ENCODE measurements at places on chromosomes 13 and 19.

GRCh38 chr13:45861322-45861721 lies 9.8 kb upstream of the SIAH3 start:
- DNase-seq = peak; percentile 73

DNA sequence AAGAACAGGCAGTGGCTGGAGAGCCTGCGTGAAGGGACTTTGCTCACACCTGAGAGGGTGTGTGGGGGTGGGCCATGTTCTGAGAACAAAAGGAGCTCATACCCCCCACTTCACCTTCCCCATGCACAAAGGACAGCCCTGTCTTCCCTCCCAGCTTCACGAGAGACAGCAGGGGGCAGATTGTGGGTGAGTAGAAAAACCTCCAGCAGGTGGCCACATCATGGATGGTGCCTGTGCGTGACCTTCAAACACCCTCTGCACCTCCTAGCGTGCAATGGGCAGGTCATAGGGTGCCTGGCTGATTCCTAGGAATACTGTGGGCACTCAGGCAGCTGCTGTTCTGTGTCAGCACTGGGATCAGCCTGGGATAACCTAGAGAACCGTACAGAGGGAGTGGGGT lies 36.3 kb upstream of the PSG9 start:
- DNase-seq = no peak

DNA sequence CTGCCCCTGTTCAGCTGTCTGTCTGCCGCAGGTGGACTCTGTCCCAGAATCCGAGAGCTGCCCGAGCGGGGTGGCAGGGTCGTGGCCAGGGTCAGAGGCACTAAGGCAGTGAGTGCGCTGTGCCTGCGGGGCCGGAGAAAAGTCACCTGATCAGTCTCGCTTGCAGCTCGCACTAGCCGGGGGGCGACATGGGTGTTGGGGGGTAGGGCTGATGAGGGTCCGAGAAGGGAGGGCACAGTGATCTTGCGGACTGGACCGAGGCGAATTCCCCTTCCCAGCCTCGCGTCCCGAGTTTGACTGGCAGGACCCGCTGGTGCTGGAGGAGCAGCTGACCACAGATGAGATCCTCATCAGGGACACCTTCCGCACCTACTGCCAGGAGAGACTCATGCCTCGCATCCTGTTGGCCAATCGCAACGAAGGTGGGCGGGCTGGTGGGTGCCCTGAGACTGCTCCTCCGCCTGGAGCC lies 627 bp downstream of the GCDH start:
- DNase-seq = no peak

DNA sequence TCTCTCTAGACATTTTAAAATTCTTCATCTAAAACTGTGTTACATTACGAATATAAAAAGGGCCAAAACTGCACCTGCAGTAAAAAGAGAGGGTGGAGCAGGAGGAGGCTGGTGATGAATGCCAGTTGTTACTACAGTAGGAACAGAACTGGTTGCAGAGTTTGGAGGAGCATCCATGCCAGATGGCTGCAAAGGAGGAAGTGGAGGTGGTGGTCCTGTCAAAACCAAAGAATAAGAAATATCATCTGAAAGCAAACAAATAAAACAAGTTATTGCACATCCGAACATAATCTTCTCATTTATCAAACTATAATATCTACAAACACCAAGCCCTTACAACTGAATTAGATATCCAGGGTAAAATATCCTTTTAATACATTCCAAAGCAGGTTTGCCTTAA lies 40.1 kb downstream of the RBM26 start:
- DNase-seq = no peak

GRCh38 chr13:33487575-33488243 lies 202.2 kb upstream of the STARD13 start:
- DNase-seq = peak; percentile 35

DNA sequence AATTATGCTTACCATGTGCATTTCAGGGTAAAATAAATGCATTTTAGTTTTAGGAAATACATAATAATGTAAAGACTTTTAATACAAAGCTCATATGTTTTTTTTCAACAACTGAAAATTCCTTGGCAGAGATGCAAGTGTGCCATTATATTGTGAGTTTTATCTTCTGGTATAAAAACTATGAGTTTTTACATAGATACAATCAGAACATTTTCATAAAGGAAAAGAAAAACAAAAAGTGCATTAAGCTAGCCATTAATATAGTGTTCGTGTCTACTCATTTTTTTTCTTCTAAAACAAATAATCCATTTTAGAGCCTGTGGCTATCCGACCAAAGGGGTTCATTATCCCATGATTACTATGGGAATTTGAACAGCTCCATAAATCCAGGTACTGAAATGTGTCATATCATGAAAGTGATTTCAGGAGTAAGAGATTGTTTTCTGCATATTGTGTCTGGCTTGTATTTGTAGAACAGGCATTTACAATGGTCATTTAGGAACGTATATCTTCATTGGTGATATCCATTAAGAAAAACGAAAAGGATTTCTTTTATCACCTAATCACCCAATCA lies 236.9 kb upstream of the SLC10A2 start:
- no peak for DNase-seq

DNA sequence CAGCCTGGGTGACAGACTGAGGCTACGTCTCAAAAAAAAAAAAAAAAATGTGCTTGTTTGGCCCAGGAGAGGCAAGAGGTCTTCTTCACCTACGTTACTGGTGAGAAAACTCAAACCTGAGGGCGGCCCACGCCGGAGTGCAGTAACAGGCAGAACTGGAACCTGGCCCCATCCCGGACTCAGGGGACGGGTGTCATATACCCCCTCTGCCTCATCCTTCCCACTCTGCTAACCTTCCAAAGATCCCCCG lies 414 bp upstream of the ADAT3 start:
- no peak for DNase-seq

DNA sequence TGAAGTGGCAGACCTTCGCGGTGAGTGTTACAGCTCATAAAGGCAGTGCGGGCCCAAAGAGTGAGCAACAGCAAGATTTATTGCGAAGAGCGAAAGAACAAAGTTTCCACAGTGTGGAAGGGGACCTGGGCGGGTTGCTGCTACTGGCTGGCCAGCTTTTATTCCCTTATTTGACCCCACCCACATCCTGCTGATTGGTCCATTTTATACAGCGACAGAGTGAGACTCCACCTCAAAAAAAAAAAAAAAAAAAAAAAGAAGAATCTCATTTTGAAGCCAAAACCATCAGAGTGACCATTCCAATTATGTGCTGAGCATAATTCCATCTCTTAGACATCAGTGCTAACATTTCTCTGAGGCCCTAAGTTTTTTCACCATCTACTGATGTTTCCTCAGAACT lies 1.9 kb upstream of the ZNF552 start:
- no peak for DNase-seq

GRCh38 chr19:737591-738093 lies 13.3 kb upstream of the MISP start:
- DNase-seq = peak; percentile 31

GRCh38 chr19:55451965-55452748 lies 9.1 kb upstream of the SHISA7 start:
- DNase-seq = no peak

DNA sequence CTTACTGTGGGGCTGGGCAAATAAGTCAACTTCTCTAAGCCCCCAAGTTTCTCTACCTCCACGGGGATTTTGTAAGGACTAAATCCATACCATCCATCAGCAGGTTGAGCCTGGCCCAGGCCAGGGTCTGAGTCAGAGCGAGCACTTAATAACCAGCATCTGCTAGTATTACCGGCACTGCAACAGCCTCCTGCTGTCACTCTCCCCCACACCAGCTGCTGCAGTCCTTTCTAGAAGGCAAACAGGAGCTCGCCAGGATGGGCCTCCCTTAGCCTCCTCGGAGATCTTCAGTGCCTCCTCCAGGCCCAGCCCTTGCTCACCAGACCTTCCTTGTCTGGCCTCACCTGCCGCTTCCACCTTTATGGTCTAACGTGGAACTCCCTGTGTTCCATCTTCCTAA lies 3.2 kb downstream of the NAPA start:
- DNase-seq = no peak

DNA sequence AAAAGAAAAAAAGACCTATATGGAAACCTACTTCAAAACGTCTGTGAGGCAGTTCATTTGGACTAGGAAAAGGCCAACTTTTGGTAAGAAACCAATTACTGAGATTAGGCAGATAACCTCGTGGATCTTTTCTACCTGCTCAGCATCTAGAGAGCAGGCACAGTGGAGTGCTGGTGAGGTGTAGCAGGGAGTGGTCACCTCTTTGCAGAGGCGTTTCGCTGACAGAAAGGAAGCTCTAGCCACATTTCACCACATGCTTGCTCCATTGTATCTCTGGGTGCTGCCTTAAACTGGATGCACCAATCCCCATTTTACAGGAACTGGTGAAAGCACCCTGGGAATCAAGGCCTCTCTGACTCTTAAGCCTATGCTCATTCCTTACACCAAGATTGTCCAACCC lies 360.5 kb downstream of the LIG4 start:
- no peak for DNase-seq

DNA sequence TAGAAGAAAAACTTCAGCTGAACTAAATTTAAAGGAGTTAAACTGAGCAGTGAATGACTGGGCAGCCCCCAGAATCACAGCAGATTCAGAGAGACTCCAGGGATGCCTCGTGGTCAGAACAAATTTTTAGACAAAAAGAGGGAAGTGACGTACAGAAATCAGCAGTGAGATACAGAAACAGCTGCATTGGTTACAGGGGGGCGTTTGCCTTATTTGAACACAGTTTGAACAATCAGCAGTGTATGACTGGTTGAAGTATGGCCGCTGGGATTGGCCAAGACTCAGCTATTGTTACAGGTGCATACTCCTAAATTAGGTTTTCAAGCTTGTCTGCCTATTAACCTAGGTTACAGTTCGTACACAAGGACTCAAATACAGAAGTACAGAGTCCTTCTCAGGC lies 2.2 kb upstream of the SPRYD7 start:
- DNase-seq = no peak

- peak; percentile 97 for DNase-seq
These were observed 109.2 kb downstream of the OLFM4 start for GRCh38 chr13:53137779-53138178.

- DNase-seq = peak; percentile 73
These were observed 36.9 kb upstream of the STARD13 start for GRCh38 chr13:33322543-33322809.

DNA sequence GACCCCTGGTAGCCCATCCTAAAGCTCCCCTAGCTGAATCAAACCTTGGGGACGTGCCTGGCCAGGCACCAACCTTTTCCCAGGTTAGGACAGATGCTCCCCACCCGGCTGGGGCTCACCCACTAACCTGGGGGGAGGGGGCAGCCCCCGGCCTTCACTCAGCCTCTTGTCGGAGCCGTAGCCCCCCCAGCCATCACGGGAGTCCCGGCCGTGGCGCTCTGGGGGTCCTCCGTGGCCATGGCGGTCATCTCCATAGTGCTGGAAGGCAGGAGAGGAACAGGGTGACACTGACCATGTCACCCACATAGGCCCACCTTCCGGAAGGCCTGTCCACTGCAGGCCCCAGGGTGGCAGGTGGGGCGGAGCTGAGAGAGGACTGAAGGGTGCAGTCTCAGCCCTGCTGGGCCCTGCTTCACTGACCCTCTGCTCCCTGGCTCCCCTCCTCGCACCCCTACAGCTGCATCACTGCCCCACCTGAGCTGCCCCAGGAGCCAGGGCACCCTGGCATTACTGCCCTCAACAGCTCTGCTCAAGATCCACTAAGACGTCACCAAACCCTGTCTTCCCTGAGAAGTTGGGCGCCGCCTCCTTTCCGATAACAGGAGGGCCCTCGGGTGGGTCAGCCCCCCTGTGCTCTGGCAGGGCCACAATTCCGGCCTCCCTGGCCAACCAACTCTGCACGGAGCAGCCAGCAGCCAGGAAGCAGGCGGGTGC lies 22.6 kb upstream of the TINCR start:
- no peak for DNase-seq

DNA sequence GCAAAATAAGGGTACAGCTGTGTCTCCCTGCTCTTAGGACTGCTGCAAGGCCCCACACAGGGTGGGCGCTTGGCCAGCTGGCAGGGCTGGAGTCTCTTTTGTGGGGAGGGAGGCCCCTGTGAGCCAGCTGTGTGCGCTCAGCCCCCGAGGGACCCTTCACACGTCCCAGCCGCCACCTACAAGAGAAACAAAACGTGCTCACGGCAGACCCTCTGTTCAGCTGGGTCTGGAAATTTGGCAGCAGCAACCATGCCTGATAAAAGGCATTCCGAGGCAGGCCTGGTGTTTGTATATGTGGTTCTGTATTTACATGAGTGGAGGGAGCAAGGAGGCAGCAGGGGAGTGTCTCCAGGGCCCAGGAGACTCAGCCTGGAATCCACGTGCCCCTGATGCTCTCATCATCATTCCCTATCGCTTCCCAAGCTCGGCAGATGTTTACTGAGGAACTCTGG lies 49.7 kb downstream of the CRTC1 start:
- DNase-seq = peak; percentile 45

DNA sequence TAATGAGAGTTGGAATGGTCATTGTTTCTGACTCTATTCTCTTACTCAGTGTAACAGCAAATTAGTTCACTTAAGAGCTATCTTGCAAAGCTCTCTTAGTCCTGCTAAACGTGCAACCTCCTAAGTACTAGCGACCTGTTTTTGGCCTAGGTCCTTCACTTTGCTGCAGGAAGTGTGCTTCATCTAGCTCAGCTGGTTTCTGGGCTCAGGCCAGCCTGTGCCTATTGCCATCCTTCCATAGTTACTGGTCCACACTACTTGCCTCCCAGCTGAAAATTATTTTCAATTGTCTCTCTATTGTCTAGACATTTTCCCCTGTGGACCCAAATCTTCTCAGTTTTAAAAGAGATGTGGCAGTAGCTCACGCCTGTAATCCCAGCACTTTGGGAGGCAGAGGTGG lies 561.3 kb downstream of the FGF9 start:
- no peak for DNase-seq

- DNase-seq = peak; percentile 41
These were observed at the start of gene SLC44A2 for GRCh38 chr19:10625003-10625761. SLC44A2 (plus strand) TSS chr19:10625553; CDS start chr19:10625634, 81 bp downstream.

- DNase-seq = peak; percentile 51
These were observed 433 bp downstream of the SIX5 start for GRCh38 chr19:45768655-45768983.

GRCh38 chr19:5590865-5591154 lies 23.1 kb upstream of the TINCR start:
- DNase-seq = no peak

- no peak for DNase-seq
These were observed 11.8 kb upstream of the KATNAL1 start for GRCh38 chr13:30319130-30319529.
